ENCODE measurements at places on chromosomes 12 and 14.

GRCh38 chr14:58617619-58618018 is 20.1 kb upstream of the DACT1 start:
- ATAC-seq: no peak

DNA sequence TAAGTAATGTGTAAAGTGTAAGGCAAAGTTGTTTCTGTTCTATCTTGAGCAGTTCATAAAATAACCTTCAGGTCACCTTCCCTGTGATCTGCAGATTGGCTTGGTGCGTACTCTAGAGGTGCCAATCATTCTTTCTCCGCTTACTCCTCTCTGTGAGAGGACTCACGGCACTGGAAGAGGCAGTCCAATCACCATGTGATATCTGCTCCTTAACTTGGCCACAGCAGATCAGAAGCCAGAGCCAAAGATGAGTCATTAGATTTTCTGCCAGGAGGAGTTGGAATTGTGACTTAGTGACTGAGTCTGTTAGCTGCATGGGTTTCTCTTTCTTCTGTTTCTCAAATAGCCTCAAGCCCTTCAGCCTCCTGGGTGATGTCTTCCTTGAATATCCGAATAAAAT is 165.5 kb downstream of the SLC41A2 start:
- no peak for ATAC-seq

- no peak for ATAC-seq
These were observed 312.2 kb downstream of the ALG10 start for GRCh38 chr12:34334538-34334937.

DNA sequence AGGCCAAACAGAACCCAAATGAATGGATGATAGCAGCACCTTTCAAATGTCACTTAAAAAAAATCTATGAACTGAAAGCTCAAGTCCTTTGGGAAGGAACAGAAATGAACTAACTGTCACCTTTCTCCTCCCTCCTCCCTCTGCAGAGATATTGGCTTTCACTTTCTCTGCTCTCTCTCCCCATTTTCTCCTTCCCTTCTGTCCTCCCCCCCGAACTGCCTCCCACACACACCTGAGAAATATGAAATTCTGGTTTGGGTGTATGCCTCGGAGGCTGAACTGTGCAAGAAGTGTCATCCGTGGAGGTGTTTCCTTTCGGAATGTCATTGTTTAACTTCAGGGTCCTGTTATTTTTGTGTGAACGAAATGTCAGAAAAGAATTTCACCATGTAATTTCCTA is 87.8 kb downstream of the NEDD1 start:
- no peak for ATAC-seq

GRCh38 chr14:54728700-54729527 is 162.0 kb downstream of the SAMD4A start:
- no peak for ATAC-seq

DNA sequence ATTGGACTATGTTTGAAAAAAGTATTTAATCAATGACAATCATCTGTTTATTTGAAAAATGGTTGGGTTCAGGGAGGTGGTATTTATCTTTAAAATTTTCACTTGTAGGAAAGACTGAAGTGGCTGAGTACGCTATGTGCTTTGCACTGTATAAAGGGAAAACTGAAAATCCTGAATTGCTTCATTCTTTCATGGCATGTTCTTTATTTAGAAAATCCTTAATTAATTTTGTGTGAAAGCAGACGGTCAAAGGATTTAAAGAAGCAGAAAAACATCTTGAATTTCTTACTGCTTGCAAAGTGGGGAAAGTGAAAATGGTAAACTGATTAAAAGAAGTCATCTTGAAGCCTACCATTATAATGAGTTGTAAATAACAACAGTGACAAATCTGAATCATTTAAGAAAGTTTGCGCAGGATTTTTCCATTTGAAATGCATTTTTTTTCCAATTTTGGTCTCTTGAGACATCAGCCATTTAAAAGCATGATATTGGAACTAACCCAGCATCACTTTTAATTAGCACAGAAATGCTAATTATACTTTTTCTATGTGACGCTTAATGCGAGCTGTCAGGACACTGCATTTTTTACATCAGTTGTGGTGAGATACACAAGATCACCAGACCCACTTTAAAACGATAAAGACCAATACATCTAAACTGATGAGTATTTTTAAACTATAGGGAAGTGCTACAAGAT is 169.0 kb downstream of the NEDD1 start:
- no peak for ATAC-seq

- no peak for ATAC-seq
These were observed 13.2 kb downstream of the SPPL3 start for GRCh38 chr12:120890963-120891362.

DNA sequence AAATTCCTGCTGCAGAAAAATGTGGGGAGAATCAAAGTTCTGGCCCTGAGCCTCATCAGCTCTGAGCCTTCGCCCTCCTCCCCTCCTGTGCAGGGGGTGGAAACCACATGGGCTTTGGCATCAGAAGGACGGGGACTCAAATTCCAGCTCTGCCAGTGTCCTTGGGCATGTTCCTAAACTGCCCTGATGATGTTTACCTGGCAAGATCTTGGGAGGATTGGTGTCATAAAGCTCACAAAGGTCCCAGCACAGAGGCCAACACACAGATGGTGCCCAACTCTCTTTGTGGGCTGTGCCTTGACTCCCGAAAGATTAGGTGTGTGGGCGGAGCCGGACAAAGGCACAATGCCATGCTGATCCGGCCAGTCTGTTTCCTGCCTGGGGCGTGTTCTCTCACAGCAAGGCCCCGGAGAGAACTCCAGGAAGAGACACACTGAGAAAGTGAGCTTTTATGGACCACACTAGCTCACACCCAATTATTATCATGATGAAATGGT is 20.5 kb upstream of the CLMN start:
- no peak for ATAC-seq

GRCh38 chr14:35985474-35986218 is 159.5 kb downstream of the BRMS1L start:
- ATAC-seq: no peak

- no peak for ATAC-seq
These were observed 243.2 kb downstream of the ALX1 start for GRCh38 chr12:85523197-85523596.

GRCh38 chr14:69593018-69593677 is 18.2 kb upstream of the SUSD6 start:
- no peak for ATAC-seq

DNA sequence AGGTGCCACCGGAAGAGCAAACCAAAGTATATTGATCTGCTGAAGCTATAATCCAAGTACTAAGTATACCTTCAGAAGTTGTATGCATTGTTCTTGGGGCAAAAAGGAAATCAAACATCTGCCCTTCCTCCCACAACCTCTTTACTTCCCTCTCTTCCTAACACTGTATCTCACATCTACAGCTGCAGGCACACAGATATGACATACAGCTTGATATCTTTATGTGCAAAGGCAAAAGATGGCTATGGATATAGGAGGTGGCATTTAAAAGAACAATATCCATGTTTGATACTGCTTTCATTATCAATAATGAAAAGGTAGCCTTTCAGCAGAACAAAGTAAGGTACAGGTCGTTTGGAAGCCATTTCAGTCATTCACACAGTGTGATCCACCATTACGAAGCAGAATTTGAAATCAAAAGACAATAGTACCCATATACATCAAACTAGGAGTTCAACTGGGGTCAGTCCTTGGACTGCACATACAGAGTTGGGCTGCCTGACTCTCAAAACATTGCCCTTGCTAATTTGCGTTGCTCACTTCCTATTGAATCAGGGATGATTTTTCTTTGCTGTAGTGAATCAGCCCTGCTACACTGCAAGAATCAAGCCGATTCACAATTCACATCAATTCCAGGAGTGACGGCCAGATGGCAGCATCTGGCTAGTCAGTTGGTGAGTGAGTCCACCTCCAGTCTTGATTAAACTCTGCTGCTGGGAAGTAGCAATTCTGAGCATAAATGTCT is 8.9 kb downstream of the ANG start:
- peak; percentile 48 for ATAC-seq

DNA sequence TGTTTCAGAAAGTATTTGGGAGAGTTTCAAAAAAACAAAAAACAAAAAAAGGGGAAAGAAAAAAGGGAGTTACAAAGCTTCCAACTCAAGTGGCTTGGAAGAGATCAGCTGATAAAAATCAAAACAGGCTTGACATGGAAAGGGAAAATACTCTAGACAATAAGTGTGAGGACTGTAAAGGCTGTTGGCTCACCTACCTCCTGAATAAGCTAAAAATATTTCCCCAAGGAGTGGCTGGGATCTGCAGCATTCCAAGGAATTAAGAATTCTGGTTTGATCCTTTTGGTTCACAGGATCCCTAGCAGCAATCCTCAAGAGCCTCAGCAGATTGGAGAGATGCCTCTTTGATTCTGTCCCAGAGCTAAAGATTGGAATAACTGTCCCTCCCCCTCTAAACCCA is 11.2 kb upstream of the AJUBA start:
- ATAC-seq: no peak

DNA sequence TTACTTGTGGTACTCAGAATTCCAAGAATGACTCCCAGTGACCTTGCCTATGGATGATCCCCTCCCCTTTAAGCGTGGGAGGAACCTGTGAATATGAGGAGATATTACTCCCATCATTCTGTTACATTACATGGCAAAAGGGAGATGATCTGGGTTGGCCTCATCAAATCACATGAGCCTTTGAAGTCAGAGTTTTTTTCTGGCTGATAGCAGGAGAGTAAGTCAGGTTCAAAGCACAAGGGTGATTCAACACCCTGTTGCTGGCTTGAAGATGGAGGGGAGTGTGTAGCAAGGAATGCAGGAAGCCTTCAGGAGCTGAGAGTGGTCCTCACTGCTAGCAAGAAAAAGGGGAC is 9.1 kb upstream of the MDM2 start:
- no peak for ATAC-seq

GRCh38 chr12:68609998-68610369 is 715 bp upstream of the RAP1B start:
- no peak for ATAC-seq

DNA sequence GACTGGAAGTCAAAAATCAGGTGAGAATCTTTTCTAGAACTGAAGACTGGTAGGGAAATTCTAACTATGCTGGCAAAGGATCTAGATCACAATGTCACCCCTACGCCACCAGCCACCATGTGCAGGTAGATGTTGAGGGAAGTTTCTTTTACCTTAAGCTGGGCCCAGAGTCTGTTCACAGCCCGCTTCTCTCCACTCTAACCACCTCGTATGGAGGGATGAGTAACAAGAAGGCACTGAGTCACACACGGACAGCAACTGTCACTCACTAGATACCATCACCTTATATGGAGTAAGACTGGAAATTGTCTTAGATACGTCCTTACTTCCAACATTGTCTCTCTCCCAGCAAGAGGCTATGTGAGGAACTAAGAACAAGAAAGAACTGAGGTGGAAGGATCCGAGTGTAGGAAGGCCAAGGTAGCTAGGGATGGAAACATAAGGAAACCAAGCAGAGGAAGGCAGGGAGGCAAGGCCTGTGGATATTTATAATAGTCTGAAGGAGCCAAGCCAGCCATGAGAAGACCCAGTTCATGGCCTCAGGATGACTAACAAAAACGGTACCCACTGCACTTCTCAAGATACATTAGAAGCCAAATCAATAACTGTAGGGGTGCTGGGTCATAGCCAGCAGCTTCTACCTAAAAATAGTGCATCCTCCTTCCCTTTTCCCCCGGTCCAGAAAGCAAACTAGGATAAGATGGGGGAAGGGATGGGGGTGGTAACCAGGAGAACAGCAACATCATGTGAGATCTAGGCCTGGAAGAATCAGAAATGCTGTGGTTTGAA is 15.5 kb downstream of the REM2 start:
- peak; percentile 97 for ATAC-seq

DNA sequence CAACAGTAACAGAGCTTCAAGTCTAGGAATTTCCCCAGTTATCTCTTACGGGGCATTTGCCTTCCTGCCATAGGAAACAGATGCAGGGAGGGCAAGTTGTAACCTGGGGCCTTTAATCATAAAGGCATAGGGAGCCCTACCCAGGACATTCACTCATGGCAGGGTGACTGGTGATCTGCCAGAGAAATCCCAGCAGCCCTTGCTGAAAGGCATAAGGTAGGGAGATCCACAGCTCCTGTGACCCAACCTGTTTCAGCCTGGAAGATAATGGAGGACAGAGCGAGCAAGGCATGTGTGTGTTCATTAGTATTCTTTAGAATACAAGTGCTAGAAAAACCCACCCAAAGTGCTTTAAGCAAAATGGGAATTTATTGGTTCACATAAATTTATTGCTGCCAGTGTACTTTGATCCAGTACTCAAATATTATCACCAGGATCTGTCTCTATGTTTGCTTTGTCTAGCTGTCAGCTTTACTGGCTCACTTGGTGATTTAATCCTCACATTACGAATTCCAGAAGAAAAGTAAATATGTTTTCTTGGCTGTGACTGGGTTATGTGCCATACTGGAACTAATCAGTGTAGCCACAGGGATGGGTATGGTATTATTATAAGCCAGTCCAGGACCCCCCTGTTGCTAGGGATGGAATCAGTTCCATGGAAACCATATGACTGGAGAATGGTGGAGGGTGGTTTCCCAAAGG is 21.1 kb upstream of the AKAP6 start:
- ATAC-seq: no peak

- no peak for ATAC-seq
These were observed 30.1 kb upstream of the DHRS7 start for GRCh38 chr14:60195179-60195810.

DNA sequence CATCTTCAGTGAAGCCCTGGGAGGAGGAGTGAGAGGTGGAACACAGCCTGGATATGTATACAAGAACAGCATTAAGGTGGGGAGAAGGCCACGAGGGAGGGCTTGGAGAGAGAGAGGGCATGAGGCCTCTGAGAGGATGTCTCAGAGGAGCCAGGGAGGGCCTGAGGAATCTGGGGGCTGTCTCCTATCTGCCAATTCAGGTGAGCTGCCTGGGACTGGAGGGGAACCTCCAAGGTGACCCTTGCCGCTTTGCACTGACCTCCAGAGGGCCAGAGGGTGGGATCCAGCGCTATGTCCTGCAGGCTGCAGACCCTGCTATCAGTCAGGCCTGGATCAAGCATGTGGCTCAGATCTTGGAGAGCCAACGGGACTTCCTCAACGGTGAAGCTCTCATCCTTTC is 4.4 kb downstream of the ARHGEF25 start:
- no peak for ATAC-seq

DNA sequence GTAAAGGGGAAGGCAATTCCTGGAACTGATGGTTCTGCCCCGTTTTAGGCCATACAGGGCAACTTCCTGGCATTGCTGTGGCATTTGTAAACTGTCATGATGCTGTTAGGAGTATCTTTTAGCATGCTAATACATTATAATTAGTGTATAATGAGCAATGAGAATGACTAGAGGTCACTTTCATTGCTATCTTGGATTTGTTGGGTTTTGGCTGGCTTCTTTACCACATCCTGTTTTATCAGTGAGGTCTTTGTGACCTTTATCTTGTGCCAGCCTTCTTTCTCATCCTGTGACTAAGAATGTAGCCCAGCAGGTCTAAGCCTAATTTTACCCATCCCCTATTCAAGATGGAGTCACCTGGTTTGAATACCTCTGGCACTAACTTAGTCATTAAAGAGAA is 51.2 kb downstream of the TESPA1 start:
- peak; percentile 60 for ATAC-seq

- no peak for ATAC-seq
These were observed 2.0 kb downstream of the CRY1 start for GRCh38 chr12:107091381-107091780.

GRCh38 chr12:92601680-92602079 is 101.1 kb upstream of the PLEKHG7 start:
- no peak for ATAC-seq

- no peak for ATAC-seq
These were observed 5.8 kb upstream of the TBPL2 start for GRCh38 chr14:55446127-55446736.
